Lung microvascular endothelial cell (primary cell): ENCODE measurements at places on chromosomes 4 and X.

DNA sequence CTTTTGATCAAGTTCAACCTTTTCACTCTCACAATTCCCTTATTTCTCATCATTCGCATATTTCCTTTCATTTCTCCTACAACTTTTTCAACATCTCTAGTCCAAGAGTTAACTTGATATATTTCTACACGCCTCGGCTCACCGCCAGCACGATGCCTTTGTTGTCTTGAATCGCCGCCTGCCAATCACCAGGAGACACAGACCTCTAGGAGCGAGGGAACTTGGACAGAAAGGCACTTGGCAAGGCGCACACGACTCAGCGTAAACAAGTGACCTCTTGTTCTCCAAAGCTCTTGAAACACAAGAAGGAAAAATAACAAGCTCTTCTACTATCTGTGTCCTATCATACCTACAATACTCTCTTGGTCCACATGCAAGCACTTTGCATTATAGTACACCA lies 27.1 kb upstream of the RBMX start:
- no peak for DNase-seq

DNA sequence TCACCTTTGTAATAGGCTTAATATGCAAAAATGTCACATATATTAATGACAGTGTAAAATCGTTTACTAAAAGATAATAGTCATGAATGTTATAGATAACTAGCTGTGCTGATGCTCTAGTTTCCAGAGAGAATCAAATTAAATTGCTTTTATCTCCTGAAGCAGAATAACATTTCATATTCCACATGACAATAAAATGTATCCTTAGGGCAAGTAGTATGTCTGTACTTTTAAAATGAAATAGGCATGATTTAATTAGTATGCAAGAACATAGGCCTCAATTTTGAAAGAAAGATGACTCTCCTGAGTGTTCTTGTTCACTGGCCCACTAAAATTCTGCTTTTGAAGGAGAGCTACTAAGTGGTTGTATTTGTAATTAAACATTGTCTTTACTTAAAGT lies 1027.0 kb downstream of the ARAP2 start:
- no peak for DNase-seq

GRCh38 chr4:912548-913279 lies 19.4 kb downstream of the GAK start:
- peak; percentile 88 for DNase-seq

GRCh38 chr4:40939856-40940255 lies 190.1 kb downstream of the NSUN7 start:
- no peak for DNase-seq

GRCh38 chr4:13917015-13917414 lies 289.5 kb upstream of the BOD1L1 start:
- no peak for DNase-seq

GRCh38 chr4:137526681-137527080 lies 5.6 kb downstream of the PCDH18 start:
- no peak for DNase-seq

- DNase-seq, result no peak
Measured at GRCh38 chr4:1978226-1978625, 30.5 kb downstream of the NELFA start.

- DNase-seq, result no peak
Measured at GRCh38 chrX:49912086-49912485, 10.3 kb upstream of the CLCN5 start.
